ENCODE measurements at places on chromosomes 16 and 17.

GRCh38 chr17:46776298-46777005 is 42.0 kb downstream of the WNT3 start:
- DNase-seq: no peak

DNA sequence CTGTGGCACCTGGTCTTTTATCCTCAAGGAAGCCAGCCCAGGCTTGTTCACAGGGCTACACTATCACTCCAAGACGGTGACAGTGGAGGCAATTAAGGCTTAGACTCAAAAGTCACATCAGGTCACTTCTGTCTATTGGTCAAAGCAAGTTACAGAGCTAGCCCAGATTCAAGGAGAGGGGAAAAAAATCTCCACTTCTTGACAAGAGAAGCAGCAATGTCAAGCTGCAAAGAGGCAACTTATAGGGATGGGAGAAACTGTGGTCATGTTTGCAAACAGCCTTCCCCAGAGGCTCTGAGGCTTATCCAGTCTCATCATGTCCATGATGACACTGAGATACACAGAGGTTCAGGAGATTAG is 31.6 kb downstream of the SERPINF1 start:
- DNase-seq: no peak

DNA sequence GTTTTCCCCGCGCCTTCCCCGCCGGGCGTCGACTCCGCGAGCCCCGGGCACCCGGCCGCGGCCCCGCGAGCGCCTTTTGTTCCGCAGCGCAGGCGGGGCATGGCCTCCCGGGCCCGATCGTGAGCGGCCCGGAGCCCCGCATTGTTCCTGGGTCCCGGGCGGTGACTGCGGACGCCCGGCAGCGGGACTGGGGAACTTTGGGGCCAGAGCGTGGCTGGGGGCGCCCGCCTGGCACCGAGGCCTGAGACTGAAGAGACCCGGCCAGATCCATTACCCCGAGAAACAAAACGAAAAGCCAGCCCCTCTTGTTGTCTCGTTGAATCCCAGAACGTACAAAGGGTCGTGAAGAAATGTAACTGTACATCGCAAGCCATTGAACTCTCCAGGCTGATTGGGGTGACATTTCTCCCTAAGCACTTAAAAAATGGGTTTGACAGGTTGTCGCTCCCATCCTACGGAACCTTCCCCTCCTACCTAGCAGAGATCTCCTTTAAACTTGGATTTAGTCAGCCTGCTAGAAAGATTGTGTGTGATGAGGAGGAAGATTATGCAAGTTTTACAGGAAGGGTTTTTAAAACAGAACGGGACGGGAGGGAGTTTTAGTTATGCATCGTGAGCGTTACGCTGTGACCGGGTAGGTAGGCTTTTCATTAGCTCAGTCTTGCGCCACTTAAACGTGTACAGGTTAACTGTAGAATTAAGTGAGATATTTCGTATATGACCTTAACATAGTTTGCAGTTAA is 825 bp downstream of the METTL9 start:
- no peak for DNase-seq

DNA sequence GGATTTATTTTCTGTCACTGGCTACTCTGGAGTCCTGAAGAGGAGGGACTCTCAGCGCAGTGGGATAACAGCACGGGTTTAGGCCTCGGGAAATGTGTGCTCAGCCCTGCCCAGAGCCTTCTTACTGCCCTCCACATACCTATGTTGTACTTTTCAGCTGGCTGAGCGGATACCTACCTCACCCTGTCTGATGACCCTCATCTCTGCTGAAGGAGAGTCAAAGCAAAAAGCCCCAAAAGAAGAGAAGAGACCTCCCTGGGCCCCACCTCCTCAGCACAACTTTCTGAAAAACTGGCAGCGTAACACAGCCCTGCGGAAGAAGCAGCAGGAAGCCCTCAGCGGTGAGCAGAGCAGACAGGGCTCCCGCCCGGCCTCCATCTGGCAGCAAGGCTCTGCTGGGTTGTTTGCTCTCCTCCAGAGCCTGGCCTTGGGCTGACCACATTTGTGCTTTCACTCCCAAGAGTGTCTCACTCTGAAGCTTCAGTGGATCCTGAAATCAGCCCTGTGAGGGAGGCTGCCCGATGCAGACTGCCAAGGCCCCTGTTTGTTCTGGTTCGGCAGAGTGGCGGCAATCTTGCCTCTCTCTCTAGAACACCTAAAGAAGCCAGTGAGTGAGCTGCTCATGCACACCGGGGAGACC is 10.3 kb downstream of the MYCBPAP start:
- DNase-seq: no peak

DNA sequence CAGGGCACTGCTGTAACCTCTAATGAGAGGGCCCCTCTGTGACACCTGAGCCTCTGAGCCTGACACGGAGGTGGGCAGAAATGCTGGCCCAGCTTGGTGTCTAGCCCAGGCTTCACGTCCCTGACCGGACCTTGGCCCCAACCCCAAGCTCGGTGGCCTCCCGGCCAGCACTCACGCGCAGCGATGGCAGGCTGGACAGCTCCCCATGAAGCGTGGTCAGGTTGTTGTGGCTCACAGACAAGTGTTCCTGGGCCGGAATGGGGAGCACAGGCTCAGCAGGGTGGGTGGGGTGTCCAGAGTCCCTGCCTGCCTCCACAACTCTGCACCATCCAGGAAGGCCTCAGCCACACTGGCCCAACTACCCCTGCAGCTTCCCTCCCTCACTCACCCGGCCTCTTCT is 2.2 kb downstream of the FLII start:
- no peak for DNase-seq

- peak; percentile 81 for DNase-seq
Observed at GRCh38 chr17:42050393-42051012, at the start of gene C17orf113. TSS of gene C17orf113 (minus strand) at chr17:42050601. CDS start at chr17:42043376, 7,225 bp downstream.

DNA sequence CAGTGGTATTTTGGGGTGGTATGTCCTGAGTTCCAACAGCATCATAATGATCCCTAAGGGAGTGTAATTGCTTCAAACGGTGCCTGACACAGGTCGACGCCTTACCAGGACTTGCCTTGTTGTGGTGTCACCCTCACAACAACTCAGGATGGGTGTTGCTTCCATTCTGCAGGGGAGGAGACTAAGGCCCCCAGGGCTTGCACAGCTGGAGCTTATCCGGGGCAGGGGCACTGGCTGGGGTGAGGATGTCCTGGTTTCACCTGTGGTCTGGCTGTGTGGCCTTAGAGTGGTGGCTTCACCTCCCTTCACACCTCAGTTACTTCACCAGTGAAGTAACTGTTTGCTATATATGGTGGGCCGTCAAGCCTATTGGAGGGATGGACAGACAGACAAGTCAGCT is 23.3 kb downstream of the LLGL2 start:
- DNase-seq: no peak

DNA sequence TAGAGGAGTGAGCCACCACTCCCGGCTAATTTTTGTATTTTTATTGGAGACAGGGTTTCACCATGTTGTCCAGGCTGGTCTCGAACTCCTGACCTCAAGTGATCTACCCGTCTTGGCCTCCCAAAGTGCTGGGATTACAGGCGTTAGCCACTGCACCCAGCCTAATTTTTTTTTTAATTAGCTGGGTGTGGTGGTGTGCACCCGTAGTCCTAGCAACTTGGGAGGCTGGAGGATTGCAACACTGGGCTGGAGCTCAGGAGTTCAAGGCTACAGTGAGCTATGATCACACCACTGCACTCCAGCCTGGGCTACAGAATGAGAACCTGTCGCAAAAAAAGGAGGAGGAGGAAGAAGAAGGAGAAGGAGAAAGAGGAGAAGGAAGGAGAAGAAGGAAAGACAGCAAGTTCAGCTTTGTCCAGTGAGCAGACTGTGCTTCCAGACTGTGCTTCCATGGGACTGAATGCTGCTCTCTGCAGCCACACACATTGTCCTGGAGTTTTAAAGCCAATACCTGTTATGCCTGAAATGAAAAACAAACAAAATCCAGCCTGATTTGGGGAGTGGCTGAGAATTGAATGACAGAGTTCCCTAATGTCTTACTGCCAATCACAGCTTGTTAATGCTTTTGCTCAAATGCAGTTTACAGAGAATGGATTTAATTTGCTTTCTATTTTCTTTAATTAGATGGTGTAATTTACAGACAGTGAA is 2.8 kb upstream of the TNFRSF13B start:
- no peak for DNase-seq

GRCh38 chr17:75151930-75152329 is 2.4 kb downstream of the JPT1 start:
- DNase-seq: no peak

GRCh38 chr16:66521951-66522771 is 27.8 kb downstream of the TK2 start:
- peak; percentile 56 for DNase-seq

- DNase-seq: no peak
Observed at GRCh38 chr16:70466805-70467076, 12.3 kb downstream of the FCSK start.

DNA sequence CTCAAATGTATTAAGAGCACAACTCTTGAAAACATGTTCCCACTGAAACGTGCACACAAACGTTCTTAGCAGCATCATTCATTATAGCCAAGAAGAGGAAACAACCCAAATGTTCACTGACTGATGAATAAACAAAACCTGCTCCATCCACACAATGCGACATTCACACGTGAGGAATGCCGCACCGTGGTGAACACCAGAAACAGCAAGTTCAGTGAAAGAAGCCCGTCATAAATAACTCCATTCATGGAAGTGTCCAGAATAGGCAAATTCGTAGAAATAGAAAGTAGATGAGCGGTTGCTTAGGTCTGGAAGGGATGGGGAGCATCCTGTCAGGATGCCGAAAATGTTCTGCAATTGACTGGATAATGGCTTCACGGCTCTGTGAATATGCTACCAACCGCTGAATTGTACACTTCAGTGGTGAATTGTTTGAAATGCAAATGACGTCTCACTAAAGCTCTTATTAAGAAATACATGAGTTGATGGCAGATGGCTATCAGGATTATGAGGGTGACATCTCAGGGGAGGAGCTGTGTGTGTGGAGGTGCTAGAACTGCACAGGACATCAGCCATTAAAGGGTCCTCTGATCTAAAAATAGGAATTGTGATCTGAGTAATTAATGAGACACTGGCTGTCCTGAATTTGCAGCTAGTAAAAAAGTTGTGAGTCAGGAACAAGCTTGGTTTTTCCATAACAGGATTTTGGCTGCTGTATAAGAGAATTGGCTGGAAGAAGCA is 771.0 kb downstream of the KCNJ18 start:
- DNase-seq: no peak

- no peak for DNase-seq
Observed at GRCh38 chr17:50424246-50424995, 1.6 kb upstream of the ACSF2 start.

DNA sequence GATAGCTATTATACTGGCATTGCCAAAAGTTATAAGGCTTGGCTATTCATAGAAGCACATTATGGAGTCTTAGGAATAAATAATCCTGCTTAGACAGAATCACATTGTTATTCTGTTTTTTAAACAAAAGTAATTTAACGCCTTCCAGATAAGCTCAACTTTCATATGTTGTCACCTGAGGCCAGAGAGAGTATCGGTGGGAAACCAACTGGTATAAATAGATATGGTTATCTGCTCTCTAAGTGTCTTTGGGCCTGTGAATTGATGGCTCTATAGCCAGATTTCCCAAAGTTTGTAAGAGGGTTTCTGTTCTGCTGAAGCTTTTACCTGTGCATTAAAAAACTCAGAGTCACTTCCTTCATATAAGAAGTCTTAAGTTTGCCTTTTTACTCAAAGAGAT is 1449.4 kb downstream of the CDH11 start:
- DNase-seq: no peak

DNA sequence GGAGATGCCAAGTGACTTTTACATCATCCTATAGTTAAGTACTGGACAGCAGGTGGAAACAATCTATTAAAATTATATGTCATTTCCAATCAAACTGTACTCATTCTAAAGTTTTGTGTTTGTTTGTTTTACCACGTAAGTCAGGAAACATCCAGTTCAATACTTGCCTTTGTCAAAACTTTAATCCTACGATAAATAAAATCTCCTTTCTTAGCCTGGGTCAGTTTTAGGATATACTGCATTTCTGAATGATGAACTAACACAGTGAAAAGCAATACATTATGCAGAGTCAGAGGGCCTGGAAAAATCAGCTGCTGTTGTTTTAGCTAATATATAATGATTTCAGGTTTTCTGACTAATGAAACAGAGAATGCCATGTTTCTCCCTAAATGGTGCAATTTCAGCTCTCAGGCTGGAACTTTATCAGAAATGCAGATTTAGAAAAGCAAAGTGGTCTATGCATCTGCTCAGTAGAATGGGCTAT is 756.4 kb downstream of the CDH11 start:
- no peak for DNase-seq

GRCh38 chr17:19357761-19358160 is 4.8 kb downstream of the B9D1 start:
- DNase-seq: no peak

- no peak for DNase-seq
Observed at GRCh38 chr16:51458356-51459140, 307.5 kb upstream of the SALL1 start.

GRCh38 chr16:1709356-1709755 is 3.4 kb downstream of the MAPK8IP3 start:
- DNase-seq: no peak

- DNase-seq: no peak
Observed at GRCh38 chr16:50915120-50915519, 173.2 kb downstream of the CYLD start.

- DNase-seq: no peak
Observed at GRCh38 chr17:71966459-71967313, 154.1 kb upstream of the SOX9 start.

DNA sequence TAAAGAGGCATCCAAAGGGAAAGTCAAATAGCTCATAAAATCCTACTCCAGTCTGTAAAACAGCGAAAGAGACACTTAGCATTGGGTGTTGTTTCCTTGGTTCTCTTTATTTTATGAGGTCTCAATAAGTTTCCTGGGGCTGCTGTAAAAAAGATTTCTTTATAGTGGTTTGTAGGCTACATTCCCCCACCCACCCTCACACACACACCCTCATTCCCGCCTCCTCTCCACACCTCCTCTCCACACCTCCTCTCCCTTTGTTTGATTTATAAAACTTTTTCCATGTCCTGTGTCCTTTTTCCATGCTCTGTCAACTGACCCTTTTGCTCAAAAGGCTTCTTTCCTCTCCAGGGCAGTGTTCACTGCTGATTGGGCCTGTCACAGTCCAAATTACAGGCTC is 178.9 kb upstream of the SOX9 start:
- DNase-seq: no peak

GRCh38 chr17:7651665-7652387 is 1.1 kb downstream of the ATP1B2 start:
- no peak for DNase-seq

DNA sequence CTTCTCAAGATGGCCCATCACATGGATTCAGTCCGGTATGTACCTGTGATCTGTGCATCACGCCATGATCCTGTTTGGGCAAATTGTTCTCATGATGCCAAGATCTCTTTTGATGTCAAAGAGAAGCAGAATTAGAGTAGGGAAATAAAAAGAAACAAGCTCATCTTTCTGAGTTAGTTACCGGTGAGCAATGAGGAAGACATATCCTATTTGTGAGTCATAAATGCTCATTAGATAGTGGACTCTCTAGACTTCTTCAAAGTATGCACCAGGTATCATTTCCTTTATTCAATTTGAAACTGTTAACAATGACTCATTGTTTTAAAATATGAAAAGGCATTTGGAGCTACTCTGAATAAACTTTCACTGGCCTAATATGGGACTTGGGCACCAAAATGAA is 8.0 kb upstream of the KRTAP4-12 start:
- no peak for DNase-seq

GRCh38 chr17:2155573-2155972 is 100.7 kb downstream of the HIC1 start:
- DNase-seq: no peak
